ENCODE measurements at places on chromosomes 7 and 10. TPM values are rescaled to one million over a fixed set of nuclear protein-coding genes. Genes with fewer than 3 reads are reported as not detected.

GRCh38 chr7:95684037-95684436 lies 87.7 kb upstream of the PDK4 start:
- no peak overlapping the region for H3K4me3 ChIP-seq
- H3K27me3 ChIP-seq: peaks cover 4% of the 10 kb centered on the region
- no peaks in the 10 kb centered on the region for H3K36me3 ChIP-seq
- peaks cover 3% of the 10 kb centered on the region for H3K4me1 ChIP-seq
- peak; percentile 2 for DNase-seq
- H3K27ac ChIP-seq: no peak overlapping the region

GRCh38 chr7:50068026-50068425 lies 25.0 kb downstream of the ZPBP start:
- H3K27ac ChIP-seq: no peak overlapping the region
- H3K4me1 ChIP-seq: no peaks in the 10 kb centered on the region
- no peaks in the 10 kb centered on the region for H3K36me3 ChIP-seq
- H3K4me3 ChIP-seq: no peak overlapping the region

DNA sequence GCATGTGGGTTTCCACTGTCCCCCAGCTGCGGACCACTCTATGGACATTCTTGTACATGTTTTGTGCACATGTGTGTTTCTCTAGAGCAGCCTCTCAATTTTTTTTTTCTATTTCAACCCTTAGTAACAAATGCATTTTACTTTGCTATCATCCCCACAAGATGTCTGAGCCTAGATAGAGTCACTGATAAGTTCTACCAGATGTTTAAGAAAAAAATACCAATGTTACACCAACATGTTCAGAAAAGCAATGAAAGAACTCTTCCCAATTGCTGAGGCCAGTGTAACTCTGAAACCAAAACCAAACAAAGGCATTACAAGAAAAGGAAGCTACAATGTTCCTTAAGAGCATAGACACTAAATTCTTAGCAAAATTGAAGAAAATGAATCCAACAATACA lies 218.5 kb downstream of the CXCL12 start:
- H3K4me3 ChIP-seq: no peak overlapping the region
- H3K36me3 ChIP-seq: no peaks in the 10 kb centered on the region
- no peaks in the 10 kb centered on the region for H3K4me1 ChIP-seq
- no peak overlapping the region for H3K27ac ChIP-seq
- peaks cover 4% of the 10 kb centered on the region for H3K27me3 ChIP-seq

DNA sequence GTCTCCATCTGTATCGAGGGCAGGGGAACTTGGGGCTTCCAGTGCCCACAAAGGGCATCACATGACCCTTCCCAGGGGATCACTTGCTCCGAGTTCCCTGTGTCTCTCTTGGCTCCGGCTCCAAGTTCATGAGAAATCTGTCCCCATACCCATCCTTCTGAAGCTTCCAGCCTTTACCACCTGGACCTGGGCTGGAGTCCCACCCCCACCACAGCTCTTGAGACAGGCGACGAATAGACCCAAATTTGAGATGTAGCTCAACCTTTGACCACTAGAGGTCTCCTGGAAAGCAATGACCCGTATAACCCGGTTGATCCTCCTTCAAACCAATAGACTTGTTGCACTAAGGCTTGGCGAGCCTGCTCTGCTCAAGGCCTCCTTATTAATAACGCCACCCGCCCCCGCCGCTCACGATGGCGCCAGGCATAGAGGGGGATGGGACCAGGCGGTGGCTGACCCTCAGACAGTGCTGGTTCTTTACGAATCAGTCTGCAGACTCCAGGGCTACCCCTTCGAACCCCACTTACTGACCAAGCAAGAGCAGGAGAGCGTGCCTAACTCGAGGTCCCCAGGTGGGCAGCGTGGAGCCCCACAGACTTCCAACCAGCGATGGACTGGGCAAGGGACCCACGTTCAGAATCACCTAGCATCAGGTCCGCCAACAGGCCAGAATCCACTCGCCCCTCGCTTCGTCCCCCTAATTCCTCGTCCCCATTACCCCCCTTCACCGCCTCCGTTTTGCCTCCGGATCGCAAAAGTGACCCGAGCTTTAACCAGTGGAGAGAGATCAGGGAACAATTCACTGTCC lies 4.4 kb upstream of the ARID5B start:
- peak overlapping the region; percentile 93 for H3K4me3 ChIP-seq

GRCh38 chr7:119572541-119572940 lies 700.4 kb upstream of the KCND2 start:
- H3K36me3 ChIP-seq: no peaks in the 10 kb centered on the region
- no peaks in the 10 kb centered on the region for H3K4me1 ChIP-seq
- no peak overlapping the region for H3K4me3 ChIP-seq
- H3K27me3 ChIP-seq: no peaks in the 10 kb centered on the region
- no peak overlapping the region for H3K27ac ChIP-seq
- DNase-seq: no peak

The CTTNBP2 gene
- total RNA-seq: not detected

The CNPY1 gene
- not detected for total RNA-seq

The NKX1-2 gene
- total RNA-seq: not detected

DNA sequence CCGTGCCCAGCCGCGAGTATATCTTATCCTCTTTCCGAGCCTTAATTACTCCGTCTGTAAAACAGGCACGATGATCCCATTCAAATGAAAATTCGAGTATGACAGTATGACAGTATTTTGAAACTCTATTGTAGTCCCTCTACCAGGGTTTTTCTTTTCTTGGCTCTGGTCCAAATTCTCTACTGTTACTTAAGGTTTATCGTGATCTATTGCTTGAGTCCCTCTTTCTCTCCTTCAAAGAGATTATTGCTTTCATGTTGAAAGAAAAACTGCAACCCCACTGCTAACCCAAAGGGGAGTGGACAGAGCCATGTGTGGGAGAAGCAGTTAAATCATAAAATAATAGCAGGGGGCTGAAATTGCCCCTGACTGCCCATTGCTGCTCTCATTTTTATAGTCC lies 1156.6 kb upstream of the AUTS2 start:
- no peak overlapping the region for H3K4me3 ChIP-seq
- no peaks in the 10 kb centered on the region for H3K4me1 ChIP-seq
- no peak overlapping the region for H3K27ac ChIP-seq
- H3K36me3 ChIP-seq: no peaks in the 10 kb centered on the region

The LYZL1 gene
- not detected for total RNA-seq

The AGMO gene
- total RNA-seq: not detected

The PHYHIPL gene
- total RNA-seq: not detected

DNA sequence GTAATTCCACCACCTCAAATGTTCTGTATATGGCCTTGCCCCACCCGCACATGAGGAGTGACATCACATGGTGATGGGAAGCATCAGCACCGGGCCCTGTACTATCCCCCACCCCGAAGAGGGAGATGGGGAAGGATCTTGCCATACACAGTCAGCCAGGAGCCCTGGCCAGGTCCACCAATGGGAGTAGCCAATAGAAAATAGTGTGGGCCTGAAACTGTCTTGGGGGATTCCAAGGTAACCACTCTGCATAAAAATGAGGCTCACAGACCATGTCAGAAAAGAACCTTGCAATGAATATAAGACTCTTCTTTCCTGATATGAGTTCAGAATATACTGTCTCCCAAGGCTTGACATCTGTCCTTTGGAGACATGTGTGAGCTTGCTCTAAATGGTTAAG lies 51.1 kb downstream of the ADRB1 start:
- H3K4me3 ChIP-seq: no peak overlapping the region
- H3K27me3 ChIP-seq: peaks cover 35% of the 10 kb centered on the region
- no peaks in the 10 kb centered on the region for H3K36me3 ChIP-seq
- H3K4me1 ChIP-seq: no peaks in the 10 kb centered on the region

DNA sequence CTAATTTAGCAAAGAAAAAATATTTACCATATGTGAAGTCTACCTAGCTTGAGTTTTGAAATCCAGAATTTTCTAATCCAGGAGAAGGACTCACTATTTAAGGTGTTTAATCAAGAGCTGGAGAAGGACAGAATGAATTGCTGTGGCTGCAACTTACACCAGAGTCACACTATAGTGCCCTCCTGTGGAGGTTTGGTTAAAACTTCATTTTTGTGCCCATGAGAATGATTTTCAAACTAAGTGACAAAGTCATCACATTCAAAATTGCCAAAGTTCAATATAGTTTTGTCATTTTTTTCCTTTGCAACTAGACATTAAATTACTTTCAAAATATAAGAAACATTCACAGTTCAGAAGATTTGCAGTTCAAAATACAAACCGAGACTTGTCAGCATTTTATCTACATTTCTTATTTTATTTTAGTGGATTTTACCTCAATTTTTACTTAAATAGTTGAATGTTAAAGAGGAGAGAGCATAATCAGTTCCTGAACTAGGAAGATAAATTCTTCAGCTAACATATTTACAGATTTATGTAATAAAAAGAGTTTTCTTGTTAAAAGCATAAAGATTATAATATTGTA lies 70.7 kb downstream of the CABCOCO1 start:
- H3K4me3 ChIP-seq: no peak overlapping the region
- no peaks in the 10 kb centered on the region for H3K4me1 ChIP-seq
- H3K36me3 ChIP-seq: no peaks in the 10 kb centered on the region
- DNase-seq: peak; percentile 41

DNA sequence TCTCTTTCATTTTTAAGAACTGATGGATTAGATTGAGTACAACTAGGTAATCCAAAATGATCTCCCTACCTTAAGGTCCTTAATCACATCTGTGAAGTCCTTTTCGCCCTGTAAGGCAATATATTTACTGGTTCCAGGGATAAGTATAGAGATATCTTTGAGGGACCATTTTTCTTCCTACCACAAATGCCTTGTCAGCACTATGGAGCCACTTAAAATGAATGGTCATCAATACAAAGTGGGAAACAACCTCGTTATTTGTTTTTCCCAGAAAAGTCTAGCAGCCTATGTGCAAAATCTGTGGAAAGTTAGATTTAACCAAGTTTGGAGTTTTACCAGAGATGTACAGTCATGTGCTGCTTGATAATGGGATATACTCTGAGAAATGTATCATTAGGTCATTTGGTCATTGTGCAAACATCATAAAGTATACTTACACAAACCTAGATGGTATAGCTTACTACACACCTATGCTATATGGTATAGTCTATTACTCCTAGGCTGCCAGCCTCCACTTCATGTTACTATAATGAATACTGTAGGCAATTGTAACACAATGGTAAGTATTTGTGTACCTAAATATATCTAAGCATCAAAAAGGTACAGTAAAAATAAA lies 366.2 kb upstream of the TMEM229A start:
- no peak for DNase-seq
- H3K4me3 ChIP-seq: no peak overlapping the region
- no peaks in the 10 kb centered on the region for H3K27me3 ChIP-seq
- no peaks in the 10 kb centered on the region for H3K4me1 ChIP-seq
- H3K27ac ChIP-seq: no peak overlapping the region

DNA sequence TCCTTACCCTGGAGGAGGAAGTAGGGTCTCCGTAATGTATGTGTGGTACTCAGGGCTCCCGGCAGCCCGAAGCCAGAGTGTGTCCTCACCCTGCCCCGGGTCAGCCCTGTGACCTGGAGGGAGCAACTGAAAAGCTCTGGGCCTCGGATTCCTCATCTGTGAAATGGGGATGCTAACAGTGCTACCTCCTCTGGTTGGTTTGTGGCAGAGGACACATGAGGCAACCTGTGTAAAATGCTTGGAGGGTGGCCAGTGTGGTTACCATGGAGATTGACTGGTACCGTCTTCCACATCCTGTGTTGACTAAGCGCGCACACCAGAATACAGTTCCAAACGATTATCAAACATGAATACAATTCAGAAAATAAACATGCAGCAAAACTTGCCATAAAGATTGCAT lies 163.8 kb upstream of the KLF6 start:
- no peak overlapping the region for H3K27ac ChIP-seq
- no peaks in the 10 kb centered on the region for H3K27me3 ChIP-seq
- peaks cover 11% of the 10 kb centered on the region for H3K36me3 ChIP-seq
- H3K4me1 ChIP-seq: peaks cover 26% of the 10 kb centered on the region

- no peaks in the 10 kb centered on the region for H3K27me3 ChIP-seq
- H3K27ac ChIP-seq: no peak overlapping the region
- peaks cover 14% of the 10 kb centered on the region for H3K36me3 ChIP-seq
- DNase-seq: peak; percentile 47
- H3K4me3 ChIP-seq: no peak overlapping the region
- no peaks in the 10 kb centered on the region for H3K4me1 ChIP-seq
These were observed 46.9 kb downstream of the AHCYL2 start for GRCh38 chr7:129271500-129272355.

DNA sequence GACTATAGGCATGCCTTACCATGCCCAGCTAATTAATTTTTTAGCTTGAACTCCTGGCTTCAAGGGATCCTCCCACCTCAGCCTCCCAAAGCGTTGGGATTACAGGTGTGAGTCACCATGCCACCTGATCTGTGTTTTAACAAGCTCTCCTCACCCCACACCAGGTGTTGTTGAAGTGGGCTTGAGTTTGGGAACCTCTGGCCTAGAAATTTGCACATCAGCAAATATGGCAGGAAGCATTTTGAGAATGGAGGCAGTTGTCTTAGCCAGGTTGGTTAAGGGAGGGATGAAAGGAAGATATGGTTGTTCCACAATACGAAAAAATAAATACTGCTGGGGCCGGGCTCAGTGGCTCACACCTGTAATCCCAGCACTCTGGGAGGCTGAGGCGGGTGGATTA lies 433.1 kb downstream of the TYW1 start:
- H3K4me1 ChIP-seq: no peaks in the 10 kb centered on the region
- H3K27ac ChIP-seq: no peak overlapping the region
- no peaks in the 10 kb centered on the region for H3K27me3 ChIP-seq

DNA sequence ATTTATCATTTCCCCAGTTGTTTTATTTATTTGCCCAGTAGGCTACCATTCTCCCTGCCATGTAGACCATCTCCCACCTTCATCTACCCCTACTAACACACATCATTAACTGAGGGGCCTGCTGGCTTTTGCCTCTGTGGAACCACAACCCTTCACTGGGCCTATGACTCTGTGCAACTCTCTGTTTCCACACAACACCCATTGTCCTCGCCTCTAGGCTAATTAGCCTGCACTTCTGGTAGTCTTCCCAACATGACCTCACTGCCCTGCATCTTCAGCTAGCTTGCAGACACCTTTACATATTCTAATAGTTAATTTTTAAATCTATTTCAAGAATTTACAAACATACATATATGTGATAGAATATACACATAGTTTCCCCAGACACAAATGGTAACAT lies 7.5 kb downstream of the ANKIB1 start:
- no peak for DNase-seq
- peaks cover 43% of the 10 kb centered on the region for H3K4me1 ChIP-seq
- H3K36me3 ChIP-seq: peaks cover 18% of the 10 kb centered on the region
- H3K4me3 ChIP-seq: no peak overlapping the region
- H3K27me3 ChIP-seq: no peaks in the 10 kb centered on the region

The NAT16 gene
- not detected for total RNA-seq

The SSC4D gene
- 0.89 TPM for total RNA-seq

GRCh38 chr10:129870961-129871621 lies 93.0 kb downstream of the EBF3 start:
- H3K4me3 ChIP-seq: no peak overlapping the region
- no peak for DNase-seq
- H3K4me1 ChIP-seq: no peaks in the 10 kb centered on the region
- no peaks in the 10 kb centered on the region for H3K36me3 ChIP-seq
- peaks cover 5% of the 10 kb centered on the region for H3K27me3 ChIP-seq

The CDHR1 gene
- total RNA-seq: not detected

- no peak overlapping the region for H3K4me3 ChIP-seq
- H3K36me3 ChIP-seq: no peaks in the 10 kb centered on the region
- H3K27me3 ChIP-seq: peaks cover 49% of the 10 kb centered on the region
- no peaks in the 10 kb centered on the region for H3K4me1 ChIP-seq
- H3K27ac ChIP-seq: no peak overlapping the region
These were observed 21.4 kb downstream of the PRSS2 start for GRCh38 chr7:142792129-142792528.
